NCI-H82 (cell line): ENCODE measurements at places on chromosomes 13 and 19.

GRCh38 chr19:40974633-40975037, 16.4 kb upstream of the CYP2B6 start:
- peak; percentile 80 for DNase-seq

- no peak for DNase-seq
Measured at GRCh38 chr19:28582796-28583195, 630.2 kb downstream of the UQCRFS1 start.

DNA sequence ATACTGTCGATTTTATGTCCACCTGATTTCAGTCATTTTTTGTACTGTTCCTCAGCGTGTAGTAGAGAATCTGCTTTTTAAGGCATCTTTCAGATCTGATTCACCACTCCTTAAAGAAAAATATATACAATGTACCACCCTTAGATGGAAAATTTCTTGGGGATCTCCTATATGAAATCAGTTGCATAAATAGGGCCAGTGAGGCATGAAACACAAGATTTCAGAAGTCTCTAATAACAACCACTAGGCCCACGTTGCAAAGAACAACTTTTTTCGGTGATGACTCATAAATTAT, 1.4 kb downstream of the USP12 start:
- no peak for DNase-seq

- peak; percentile 37 for DNase-seq
Measured at GRCh38 chr19:2461751-2462634, 5.2 kb upstream of the LMNB2 start.

GRCh38 chr13:32266130-32266529, 49.0 kb downstream of the ZAR1L start:
- no peak for DNase-seq

- DNase-seq, result no peak
Measured at GRCh38 chr19:49243129-49243528, 81.9 kb downstream of the SLC6A16 start.

DNA sequence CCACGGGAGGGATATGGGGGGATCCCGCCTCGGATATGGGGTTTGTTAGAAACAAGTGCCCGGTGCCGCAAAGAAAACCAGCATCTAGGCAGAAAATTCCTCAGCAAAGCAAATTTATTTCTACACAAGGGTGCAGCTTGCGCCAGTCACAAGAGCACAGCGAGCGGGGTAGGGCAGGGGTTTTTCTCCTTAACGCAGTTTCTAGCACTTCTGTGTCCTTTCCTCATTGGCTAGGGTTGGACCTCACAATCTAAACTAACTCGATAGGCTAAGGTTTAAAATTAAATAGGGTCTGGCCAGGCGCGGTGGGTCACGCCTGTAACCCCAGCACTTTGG, 595 bp downstream of the ZNF440 start:
- DNase-seq, result peak; percentile 7
